ENCODE measurements at places on chromosomes 12 and 14.

GRCh38 chr14:102184316-102185035 is 44.8 kb downstream of the WDR20 start:
- no peak for DNase-seq

GRCh38 chr12:102990419-102990818 is 32.9 kb downstream of the ASCL1 start:
- DNase-seq, result no peak

- DNase-seq, result no peak
Measured at GRCh38 chr14:49686425-49686824, 1.6 kb downstream of the POLE2 start.

DNA sequence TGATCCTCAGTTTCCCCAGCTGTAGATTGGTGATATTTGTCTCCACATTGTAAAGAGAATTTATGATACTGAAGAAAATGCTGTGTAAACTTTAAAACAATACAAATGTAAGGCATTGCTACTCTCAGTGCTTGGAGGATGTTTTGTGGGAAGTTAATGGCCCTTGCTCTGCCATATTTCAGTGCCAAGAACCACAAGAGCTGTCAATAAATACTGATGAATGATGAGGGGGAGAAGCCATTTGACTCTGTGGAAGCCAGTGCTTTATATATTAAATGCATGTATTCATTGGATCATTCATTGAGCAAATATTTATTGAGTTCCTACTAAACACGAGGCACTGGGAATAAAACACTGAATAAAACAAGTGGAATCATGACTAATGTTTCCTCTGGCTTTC is 30.8 kb downstream of the CACNA1C start:
- DNase-seq, result no peak

DNA sequence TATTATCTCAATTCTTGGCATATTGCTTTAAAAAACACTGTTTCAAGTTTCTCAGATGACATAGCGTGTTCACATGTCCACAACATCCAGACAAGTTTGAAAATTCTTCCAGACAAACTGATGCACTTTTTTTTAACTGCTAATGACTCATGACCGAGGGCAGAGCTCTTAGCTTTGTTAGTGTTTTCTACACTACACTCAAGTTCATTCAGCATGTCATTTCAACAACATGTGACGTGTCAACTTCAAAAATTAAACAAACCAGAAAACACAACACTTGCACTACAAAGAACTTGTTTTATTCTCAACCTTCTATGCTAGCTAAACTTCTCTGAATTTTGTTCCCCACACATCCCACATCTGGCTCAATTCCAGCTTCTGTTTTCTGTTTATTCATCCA is 1186.3 kb upstream of the FLRT2 start:
- DNase-seq, result no peak

DNA sequence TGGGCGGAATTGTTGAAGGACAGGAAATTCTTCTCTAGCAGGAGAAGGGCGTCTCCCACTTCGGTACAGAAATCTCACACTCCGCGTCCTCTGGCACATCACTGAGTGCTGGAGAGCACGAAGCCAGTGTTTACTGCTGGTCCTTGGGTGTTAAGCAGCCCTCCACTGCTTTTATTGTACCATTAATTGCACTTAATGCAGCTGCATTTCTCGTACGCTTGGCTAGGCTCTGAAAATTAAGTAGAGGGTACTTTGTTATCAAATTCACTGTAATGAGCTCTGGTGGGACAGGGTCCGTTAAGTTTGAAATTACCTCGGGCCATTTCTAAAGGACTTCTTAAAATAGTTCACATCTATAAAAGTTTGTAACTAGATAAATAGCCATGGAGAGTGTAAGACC is 411.2 kb downstream of the NPAS3 start:
- no peak for DNase-seq

- no peak for DNase-seq
Measured at GRCh38 chr12:10405294-10405693, 4.3 kb downstream of the KLRC4 start.

- no peak for DNase-seq
Measured at GRCh38 chr14:85263916-85264675, 265.8 kb upstream of the FLRT2 start.

GRCh38 chr12:26692407-26692806 is 140.6 kb downstream of the ITPR2 start:
- DNase-seq, result no peak

DNA sequence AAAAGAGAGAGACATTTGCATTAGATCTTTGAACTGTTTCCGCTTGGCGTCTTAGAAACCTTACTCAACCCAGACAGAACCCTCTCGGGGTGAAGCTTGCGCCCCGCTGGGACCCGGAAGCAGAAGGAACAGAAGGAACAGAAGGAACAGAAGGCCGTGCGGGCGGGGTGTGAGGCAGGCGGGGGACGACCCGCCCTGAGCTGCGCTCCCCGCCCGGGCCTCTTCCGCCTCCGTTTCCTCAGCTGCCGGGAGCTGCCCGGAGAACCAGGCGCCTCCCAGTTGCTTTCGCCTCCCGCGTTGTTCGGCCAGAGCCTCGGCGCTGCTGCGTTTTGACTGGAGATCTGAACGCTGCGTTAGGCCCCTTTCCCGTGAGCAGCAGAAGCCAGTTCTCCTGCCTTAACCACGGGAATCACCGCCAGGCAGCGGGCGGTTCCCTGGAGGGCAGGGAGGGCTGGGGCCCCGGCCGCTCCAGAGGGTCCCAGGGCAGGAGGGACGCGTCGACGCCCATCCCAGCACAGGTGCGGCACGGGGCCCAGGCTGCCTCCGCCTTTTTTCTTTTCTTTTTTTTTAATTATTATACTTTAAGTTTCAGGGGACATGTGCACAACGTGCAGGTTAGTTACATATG is 19.3 kb upstream of the MMP17 start:
- DNase-seq, result no peak

GRCh38 chr12:12817616-12818015 is 4.5 kb downstream of the DDX47 start:
- no peak for DNase-seq

DNA sequence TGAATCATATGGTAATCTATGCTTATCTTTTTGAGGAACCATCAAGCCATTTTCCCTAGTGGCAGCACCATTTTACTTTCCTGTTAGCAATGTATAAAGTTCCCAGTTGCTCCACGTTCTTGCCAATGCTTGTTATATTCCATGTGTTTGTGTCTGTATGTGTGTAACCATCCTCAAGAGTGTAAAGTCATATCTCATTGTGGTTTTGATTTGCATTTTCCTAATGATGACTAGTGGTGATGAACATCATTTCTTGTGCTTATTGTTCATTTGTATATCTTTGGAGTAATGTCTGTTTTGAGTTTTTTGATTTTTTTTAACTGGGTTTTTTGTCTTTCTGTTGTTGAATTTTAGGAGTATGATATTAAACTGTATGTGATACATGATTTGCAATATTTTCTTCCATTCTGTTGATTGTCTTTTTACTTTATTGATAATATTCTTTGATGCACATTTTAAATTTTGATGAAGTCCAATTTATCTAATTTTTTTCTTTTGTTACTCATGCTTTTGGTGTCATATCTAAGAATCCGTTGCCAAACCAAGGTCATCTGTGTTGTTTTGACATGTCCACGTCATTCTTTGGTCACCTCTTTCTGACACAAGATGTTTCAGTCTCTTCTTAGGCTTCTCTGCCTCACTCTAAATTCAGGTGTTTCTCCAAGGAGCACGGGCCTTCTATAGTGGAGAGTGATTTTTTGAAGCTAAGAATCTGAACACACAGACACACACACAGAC is 36.1 kb downstream of the PPHLN1 start:
- no peak for DNase-seq

- no peak for DNase-seq
Measured at GRCh38 chr12:43836475-43836989, 651 bp downstream of the TMEM117 start.

- DNase-seq, result no peak
Measured at GRCh38 chr12:116381240-116381743, 103.8 kb upstream of the MED13L start.

- no peak for DNase-seq
Measured at GRCh38 chr12:48894271-48894670, 28.6 kb upstream of the RND1 start.

DNA sequence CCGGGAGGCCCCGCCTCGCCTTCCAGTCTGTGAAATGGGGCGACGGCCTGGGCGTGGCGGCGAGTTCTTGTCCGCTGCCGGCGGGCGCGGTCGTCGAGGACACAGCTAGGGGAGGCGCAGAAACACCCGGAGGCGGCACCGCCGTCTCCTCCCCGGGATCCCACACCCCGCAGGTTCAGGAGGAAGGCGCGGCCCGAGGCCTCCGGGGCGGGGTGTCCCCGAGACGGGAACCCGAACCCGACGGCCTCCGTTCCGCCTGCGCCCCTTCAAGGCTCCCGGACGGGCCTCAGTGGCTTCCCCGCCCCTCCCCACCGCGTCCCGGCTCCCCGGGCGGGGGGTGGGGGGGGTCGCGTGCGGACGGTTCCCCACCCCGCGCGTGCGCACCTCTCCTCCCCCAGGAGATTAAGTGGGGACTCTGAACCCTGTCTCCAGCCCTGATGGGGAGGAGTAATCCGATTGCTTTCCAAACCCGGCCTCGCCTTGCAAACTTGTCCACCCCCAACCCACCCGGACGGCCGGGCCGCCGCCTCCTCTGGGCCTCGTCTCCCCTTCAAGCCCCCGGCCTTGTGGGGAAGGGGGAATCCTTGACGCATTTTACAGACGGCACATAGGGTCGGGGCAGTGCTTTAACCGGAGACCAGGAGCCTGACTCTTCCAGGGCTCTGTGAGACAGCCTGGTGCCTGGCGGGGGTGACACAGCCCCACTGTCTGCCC is 35.3 kb upstream of the ANKRD9 start:
- DNase-seq, result no peak

DNA sequence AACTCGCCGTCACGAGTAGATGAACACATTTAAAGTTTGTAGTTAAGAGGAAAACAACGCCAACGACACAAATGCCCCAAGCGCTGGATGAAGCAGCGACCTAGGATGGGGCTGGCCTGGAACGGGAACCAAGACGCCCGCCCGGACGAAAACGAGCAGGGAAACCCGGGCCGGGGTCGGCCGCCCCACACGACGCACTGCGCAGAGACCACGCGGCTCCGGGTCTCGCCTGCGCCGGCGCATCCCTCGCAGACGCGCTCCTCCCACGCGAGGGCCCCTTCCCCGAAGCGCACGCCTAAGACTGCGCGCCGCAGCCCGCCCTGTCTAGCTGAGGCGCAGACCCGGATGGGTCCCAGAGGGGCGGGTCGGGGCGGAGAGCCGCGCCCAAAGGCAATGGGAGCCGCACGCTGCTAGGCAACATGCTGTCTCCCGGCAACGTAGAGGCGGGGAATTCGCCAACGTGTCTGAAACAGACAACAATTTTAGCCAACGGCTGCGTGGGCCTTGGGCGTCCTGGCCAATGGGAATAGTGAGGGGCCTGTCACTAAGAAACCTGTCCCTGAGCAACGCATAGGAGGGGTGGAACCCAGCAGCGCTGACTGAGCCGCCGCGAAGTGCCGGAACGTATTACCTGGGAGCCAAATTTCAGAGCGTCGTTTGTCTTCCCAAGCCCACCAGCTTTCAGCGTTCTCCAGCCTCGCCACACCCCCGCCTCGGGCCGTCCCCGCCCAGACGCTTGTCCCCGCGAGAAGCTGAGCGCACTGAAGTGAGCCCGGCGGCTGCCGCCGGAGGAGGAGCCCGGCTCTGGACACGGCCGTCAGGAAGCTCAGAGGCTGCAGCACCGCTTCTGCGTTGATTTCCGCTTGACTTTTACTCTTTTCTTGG is 21.0 kb upstream of the CHFR start:
- DNase-seq, result peak; percentile 95

DNA sequence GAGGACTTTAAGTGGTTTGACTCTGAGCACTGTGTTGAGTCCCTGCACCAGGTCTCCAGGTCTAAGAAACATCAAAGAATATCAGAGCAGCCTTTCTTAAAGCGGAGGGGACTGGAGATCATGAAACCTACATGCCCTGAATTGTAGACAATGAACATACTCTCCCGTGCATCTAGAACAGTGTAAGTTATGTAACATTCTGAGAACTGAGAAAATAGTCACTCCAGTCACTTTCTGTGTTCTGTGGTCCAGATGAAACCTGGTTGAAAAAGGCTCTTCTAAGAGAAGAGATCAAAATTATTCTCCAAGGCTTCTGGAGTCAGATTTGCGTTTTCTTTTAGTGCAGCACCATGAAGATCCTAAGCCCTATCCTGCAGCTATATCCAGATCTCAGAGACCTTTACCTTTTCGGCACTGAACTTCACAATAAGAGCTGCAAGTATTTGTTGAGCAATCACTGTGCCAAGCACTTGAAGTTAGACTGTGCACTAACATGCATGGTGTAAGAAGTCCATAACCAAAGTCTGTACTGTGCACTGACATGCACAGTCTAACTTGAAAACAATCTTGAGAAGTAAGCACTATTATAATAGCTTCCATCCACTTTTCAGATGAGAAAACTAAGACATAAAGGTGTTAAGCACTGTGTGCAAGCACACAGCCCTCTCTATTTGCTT is 65.6 kb upstream of the TMEM263 start:
- DNase-seq, result no peak

DNA sequence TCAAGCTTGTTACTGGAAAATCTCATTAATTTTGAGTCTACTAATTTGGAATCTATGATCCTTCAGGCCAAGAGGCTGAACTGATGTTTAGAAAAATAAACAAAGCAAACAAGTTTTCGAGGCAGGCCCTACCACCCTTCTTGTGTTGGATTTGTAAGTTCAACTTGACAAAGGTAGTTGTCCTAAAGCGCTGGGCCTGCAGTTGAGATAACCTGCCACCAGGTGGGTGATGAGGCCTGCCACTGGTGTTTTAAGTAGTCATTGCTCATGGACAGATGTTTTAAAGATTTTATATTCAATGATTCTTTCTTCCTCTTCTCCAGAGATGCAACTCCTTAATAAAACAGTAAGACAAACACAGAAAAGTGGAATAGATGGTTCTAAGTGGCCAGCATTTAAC is 19.4 kb downstream of the ACVRL1 start:
- no peak for DNase-seq

GRCh38 chr14:100719976-100720520 is 6.6 kb upstream of the DLK1 start:
- DNase-seq, result no peak

DNA sequence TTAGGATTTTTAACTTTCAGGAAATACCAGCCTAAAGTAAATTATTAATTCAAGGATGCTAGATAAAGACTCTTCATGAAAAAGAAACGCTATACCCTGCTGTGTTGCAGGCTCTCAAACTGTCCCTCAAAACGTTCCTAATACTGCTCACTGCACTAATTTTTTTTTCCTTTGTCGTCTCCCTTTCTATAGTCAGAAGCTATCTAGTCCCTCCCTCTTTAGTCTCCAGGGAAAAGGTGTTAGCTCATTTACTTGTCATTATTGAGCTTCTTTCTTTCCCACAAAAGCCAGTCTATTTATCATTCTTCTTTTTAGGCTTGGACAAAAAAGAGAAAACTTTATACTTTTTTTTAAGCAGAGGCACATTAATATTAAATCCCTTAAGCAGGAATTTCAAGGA is 30.3 kb upstream of the INSM2 start:
- no peak for DNase-seq
